Right atrium auricular region (tissue), 2 donors: ENCODE measurements at places on chromosomes 3 and 15. TPM values are rescaled to one million over a fixed set of nuclear protein-coding genes. Genes with fewer than 3 reads are reported as not detected.

The TNNC1 gene
- total RNA-seq: 8,249 TPM

The LRRC31 gene
- not detected for total RNA-seq

The CDHR4 gene
- 0.20 TPM for total RNA-seq

The RPL22L1 gene
- 51.2 TPM for total RNA-seq

The PRKCD gene
- 14.8 TPM for total RNA-seq

The CTXN2 gene
- total RNA-seq: not detected

The GOLGA8J gene
- total RNA-seq: not detected

The FAM240A gene
- not detected for total RNA-seq

The EPHA3 gene
- total RNA-seq: 5.4 TPM

The GP9 gene
- not detected for total RNA-seq

The KNG1 gene
- not detected for total RNA-seq

The UMPS gene
- total RNA-seq: 14.3 TPM

The CSK gene
- 25.6 TPM for total RNA-seq

The HEG1 gene
- 202 TPM for total RNA-seq

The POPDC2 gene
- total RNA-seq: 679 TPM

The SERPINI2 gene
- 2.2 TPM for total RNA-seq
